ENCODE measurements at places on chromosomes 3 and 15.
A peak's percentile ranks its signal among the peaks of the same experiment; 100 is the strongest.

DNA sequence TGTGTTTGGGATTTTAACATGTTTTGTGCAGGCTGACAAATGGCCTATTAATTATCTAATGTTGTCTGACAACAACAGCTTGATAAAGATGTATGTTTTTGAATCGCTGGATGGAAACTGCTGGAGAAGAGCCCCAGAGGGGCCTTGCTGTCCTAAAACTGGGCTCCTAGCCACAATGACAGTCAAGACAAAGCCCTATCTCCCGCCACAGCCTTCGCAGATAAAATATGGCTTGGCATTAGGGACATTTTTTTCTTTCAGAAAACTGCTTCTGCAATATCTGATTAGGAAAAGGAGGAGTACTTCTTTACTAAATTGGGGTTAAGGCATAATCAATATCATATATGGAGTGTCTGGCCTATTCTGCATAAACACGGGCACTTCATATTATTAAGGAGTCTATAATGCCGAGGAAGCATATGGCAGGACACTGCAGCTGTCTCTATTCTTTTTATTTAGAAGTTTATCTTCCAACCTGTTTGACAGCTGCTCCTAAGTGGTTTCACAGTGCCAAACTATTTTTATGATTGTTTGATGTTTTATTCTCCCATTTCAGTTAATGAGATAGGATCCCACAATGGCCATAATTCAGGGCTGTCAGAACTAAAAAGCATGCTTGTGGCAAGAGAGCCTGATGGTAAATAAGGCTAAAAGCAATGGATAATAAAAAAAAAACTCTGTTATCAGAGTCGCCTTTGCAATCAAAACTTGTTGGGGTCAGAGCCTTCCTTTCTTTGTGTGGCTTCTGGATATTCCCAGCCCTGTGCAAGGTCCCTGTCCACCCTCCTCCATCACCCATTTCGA is 210.1 kb downstream of the MECOM start:
- no peak for DNase-seq

DNA sequence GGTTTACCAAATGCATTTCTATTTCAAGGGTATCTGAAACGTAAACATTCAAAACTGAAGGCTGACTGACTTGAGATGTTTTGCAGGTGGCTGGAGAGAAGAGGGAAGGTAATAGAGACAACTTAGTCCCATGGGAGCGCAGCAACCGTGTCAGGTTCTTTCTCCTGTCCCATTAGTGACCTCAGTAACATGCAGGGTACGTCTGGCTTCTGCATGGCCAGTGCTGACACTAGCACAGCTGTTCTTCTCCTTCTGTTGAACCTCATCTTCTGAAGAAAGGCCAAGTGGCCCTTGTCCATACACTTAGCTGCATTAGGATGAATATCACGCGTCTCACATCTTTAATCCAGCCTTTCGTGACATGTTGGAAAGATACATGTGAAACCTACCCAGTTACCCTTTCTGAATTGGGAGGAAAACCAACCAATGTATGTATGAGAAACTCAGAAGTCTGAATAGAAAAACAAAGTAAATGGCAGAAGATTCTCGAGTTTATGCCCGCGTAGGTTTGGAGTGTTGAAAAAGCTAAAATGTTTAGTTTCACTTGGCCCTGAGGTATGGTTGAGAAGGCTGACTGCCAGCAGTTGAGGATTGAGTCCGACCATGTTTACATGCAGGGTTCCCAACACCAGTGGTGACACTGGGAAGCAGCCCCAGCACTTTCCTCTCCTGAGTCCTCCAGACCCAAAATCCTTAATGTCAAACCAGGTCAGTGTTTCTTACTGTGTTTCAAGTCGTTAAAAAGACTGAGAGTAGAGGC is 10.3 kb downstream of the NCBP2 start:
- DNase-seq = no peak

DNA sequence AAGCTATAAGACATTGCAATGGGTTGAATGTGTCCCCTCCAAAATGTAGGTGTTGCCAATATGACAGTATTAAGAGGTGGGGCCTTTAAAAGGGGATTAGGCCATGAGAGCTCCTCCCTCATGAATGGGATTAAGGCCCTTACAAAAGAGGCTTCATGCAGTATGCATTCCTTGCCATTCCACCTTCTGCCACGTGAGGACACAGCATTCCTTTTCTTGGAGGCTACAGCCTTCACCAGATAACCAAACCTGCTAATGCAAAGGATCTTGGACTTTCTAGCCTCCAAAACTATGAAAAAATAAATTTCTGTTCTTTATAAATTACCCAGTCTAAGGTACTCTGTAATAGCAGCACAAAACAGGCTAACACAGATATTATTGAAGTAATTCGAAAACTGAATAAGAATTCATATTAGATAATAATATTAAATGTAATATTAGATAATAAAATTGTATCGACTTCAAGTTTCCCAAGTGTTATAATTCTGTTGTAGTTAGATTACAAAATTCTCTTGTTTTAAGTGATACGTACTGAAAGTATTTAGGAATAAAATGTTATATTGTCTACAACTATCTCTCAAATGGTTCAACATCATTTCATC is 29.4 kb upstream of the ATP8B4 start:
- peak; percentile 25 for DNase-seq

DNA sequence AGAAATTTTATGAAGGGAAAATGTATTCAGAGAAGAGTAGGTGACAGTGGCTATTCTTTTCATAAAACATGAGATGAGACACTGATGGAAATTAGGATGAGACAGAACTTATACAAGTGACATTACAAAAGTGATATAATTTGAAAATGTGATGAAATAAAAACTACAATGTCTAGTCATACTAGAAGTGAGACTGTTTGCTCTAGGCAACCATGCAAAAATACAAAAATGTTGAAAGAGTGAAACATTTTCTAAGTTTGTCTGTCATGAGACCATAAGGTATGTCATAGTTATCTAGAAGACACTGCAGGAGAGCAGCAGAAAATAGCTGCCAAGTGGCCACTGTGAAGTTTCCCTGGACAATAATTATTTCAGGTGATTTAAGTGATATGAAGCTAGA is 459.5 kb downstream of the DIPK2A start:
- DNase-seq = no peak

DNA sequence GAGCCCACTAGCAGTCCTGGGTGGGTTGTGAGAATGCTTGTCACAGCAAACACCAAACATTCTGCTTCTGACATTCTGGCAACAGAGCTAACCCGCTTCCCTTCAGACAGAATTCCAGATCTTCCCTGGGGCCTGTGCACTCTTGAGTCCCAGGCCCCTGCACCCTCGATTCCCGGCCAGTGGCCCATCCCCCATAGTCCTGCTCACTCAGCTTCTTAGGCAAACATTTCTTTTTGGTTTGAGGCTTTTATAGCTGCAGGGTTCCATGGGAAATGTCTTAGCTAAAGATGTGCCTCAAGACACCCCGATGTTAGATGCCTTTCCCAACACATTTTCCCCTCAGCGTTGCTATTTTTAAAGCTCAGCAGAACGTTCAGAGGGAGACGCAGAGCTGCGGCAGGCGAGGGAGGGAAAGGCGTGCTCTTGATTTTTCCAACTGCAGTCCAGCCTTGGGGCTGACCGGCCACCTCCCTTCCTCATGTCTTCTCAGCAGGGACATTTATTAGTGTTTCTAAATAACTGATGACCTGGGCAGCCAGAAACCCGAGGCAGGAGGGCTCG is 35.2 kb downstream of the ABTB1 start:
- DNase-seq = no peak

GRCh38 chr15:31241888-31242522 is 84.6 kb upstream of the KLF13 start:
- no peak for DNase-seq

DNA sequence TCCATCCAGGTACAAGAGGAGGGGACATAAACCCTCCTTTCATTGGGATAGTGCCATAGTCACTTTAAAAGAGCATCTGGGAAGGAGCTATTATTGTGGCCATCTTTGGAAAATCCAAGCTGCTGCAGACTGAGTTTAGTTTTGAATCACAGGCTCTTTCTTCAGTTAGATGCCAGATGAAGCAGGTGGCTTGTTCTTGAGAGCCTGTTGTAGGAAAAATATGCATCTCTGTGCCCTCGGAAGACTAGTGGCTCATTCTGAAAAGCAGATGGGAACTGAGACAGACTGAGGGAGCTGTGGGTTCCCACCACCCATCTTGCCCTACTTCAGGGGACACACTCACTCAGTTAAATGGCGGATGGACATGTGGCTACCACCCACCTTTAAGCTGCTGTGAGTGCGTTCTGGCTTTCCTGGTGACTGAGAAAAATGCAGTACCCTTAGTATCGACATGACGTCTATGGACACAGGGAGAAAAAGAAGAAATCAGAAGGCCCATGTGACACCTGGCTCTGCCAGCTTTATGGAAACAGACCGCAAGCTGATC is 50.2 kb downstream of the RARB start:
- DNase-seq = no peak

DNA sequence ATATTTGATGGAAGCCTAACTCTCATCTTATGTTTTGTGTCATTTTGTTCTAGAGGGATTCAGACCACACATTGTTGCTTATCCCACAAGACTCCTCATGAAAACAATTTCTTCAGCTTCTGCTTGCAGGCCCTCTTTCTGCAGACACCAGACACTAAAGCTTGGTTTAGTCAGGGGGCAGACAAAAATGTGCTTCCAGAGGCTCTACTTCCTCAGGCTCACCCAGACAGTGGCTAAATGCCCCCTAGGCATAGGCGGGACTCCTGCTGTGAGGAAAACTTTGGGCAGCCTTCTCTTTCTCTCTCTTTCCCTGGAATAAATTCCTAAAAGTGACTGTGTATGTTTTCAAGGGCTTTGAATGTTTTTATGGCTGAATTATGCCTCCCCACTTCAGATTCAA is 435.4 kb upstream of the ATP11B start:
- DNase-seq = no peak

- DNase-seq = no peak
These were observed 8.3 kb upstream of the DNAJA4 start for GRCh38 chr15:78256044-78256437.

DNA sequence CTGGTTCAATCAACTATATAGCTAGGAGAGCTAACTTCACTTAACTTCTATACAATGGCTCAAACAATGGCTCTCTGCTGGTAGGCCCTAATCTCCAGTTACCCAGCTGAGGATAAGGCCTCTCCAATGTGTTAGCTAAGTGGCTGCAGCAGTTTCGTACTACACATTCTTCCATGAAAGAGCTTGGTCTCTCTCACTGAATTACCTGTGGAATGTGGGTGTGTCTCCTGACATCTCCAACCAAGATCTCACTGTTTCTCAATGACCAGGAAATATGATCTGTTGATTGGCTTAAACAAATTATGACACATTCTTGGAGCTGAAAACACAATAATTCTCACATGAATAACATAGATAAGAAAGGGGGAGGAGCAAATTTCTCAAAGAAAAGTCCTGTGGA is 169.8 kb upstream of the ROBO1 start:
- DNase-seq = peak; percentile 51

DNA sequence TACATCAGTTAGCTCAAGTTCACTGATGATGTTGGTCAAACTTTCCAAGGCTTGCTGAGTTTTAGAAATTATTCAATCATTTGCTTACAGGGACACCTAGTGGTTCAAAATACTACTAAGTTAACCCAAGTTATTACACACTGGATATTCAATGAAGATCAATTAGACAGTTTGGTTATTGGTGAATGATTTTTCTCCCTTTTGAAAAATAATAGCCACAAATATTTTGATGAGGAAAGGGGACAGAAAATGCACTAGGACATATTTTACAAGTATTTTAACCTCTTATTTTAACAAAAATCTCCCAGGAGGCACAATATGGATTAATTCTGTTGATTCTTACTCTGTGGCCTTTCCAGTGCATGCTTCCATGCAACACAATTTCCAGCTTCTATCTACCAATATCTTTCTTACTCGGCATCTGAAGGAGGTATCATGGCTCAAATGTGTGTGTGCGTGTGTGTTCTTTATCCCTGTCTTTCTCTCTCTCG is 20.1 kb upstream of the GOLGA6L2 start:
- DNase-seq = peak; percentile 36

DNA sequence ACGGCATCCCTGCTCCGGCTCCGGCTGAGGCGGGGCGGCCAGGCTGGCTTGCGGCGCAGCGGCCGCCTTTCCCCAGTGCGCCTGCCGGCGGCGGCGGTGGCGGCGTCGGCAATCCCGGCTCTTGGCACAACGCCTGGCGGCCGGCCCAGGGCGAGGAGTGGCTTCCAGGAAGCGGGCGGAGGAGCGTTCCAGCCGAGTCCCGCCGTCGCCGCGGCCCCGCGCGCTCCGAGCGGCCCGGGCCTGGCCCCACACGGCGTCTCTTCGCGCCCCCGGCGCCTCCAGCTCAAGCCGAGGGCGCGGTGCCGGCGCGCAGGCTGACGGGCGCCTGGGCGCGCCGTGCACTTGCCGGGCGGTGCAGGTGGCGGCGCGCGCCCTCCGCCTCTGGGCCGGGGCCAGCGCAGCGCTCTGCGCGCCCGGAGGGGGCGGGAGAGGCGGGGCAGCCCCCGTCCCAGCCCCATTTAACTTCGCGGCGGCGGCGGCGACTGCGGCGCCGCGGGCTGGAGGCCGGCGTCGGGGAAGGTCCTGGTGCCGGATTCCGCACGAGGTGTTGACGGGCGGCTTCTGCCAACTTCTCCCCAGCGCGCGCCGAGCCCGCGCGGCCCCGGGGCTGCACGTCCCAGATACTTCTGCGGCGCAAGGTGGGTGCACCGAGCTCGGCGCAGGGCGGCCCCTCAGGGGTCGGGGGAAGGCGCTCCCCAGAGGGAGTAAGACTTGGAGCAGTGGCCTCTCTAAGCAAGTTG is at the start of gene ADAMTSL3:
TSS of gene ADAMTSL3 (plus strand) at position 485 of the 740 bp plus-strand sequence. CDS start 1,639 bp downstream, outside the sequence.
- DNase-seq = peak; percentile 76

DNA sequence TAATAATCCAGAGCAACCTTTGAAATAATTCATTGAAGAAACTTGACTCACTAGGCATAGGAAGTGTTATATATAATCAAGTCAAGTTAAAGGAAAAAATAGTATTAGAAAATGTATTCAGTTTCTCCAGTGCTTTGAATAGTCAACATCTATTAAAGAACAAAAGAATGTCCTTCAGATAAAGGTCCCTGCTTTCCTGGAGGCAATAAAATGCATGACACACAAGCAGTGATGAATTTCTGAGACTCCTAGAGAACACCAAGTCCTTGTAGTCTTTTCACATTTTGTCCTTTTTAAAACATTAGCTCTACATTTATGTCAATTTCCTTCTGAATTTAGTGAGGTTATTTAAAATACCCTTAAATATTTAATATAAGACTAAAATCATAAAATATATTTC is 695.5 kb downstream of the EPHA3 start:
- no peak for DNase-seq

DNA sequence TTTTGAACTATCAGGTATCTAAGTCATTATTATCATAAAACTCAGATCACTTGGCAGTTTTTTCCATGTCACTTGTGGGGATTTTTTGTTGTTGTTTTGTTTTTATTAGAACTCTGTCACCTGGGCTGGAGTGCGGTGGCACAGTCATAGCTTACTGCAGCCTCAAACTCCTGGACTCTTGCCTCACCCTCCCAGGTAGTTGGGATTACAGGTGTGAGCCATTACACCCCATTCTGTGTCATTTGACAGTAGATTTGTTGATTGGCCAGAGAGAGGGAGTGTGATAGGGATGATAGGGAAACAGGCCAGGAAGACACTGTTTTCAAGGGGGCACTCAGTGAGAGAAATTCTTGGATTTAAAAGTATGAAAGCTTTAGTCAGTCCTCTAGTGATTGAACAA is 54.7 kb upstream of the SCAANT1 start:
- no peak for DNase-seq
